Lung microvascular endothelial cell (primary cell): ENCODE measurements at places on chromosomes 13 and 19. TPM values are rescaled to one million over a fixed set of nuclear protein-coding genes. Genes with fewer than 3 reads are reported as not detected.

- DNase-seq: peak; percentile 31
Observed at GRCh38 chr13:99982036-99982730, 599 bp downstream of the ZIC2 start.

DNA sequence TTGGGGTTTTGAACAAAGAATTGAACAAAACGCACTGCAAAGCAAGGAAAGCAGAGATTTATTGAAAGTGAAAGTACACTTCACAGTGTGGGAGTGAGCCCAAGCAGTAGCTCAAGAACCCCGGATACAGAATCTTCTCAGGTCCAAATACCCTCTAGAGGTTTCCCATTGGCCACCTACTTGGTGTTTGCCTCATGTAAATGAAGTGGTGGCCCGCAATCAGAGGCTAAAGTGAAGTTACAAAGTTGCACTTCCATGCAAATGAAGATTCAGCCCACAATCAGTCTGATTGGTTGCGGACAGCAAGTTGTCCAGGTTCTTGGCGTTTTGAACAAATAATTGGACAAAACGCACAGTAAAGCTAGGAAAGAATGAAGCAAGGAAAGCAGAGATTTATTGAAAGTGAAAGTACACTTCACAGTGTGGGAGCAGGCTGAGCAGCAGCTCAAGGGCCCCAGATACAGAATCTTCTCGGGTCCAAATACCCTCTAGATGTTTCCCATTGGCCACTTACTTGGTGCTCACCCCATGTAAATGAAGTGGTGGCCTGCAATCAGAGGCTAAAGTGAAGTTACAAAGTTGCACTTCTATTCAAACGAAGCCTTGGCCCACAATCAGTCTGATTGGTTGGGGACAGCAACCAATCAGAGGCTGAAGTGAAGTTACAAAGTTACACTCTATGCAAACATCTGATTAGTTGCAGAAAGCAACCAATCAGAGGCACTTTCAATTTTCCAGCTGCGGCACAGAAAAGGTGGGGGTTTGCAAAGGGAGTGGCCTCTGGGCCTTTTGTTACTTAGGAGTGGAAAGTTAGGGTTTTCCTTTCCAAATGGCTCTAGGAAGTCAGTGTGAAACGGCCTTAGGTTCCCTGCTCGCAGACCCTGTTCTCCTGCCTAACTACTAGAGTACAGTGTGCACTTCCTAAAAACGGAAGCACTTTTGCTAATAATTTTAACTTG lies 4.8 kb upstream of the TM9SF2 start:
- peak; percentile 61 for DNase-seq

The MBD3L3 gene
- not detected in 2 replicates for total RNA-seq

GRCh38 chr13:113794086-113794485 lies 35.1 kb downstream of the TMEM255B start:
- no peak for DNase-seq

DNA sequence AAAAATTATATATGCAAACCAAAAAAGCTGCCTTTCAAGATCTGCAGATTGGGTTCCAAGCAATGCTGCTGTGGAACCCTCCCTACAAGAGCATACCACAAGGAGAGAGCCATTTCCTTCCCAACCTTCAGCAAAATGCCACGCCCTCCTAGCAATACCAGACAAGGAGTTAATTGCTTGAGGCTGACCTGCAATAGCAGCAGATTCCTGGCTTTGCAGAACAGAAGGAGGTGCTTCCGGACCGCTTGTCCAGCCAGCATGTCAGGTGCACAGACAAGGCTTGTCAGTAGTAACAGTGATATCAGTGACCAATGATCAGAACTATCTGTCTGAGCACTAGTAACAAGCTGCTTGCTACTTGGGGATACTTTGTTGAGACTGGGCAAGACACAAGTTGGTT lies 301.6 kb downstream of the FGF14 start:
- no peak for DNase-seq
